ENCODE measurements at places on chromosomes 1 and 21.

DNA sequence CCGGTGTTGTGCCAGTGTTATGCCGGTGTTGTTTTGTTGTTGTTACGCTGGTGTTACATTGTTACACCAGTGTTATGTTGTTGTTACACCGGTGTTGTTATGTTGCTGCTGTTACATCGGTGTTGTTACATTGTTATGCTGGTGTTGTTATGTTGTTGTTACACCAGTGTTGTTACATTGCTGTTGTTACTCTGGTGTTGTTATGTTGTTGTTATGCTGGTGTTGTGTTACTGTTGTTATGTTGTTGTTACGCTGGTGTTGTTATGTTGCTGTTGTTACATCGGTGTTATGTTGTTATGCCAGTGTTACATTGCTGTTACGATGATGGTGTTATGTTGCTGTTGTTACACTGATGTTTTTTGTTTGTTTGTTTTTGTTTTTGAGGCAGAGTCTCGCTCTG is 24.1 kb downstream of the H6PD start:
- no peak for DNase-seq

DNA sequence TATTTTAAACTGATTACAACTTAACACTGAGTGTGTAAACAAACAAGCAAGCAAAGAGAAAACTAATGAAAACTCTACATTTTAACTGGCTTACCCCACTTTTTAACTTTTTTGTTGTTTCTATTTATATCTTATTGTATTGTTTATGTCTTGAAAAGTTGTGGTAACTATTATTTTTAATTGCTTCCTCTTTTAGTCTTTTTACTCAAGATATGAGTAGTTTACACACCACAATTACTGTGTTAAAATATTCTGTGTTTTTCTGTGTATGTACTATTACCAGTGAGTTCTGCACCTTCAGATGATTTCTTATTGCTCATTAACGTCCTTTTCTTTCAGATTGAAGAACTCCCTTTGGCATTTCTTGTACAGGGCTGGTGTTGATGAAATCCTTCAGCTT is 4.7 kb upstream of the HHAT start:
- no peak for DNase-seq

DNA sequence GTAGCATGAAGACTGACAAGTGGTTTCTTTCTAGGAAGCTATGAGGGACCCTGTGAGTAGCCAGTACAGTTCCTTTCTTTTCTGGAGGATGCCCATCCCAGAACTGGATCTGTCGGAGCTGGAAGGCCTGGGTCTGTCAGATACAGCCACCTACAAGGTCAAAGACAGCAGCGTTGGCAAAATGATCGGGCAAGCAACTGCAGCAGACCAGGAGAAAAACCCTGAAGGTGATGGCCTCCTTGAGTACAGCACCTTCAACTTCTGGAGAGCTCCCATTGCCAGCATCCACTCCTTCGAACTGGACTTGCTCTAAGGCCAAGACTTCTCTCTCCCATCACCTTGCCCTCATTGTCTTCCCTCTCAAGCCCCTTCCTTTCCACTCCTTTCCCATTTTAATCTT is 3.4 kb upstream of the GABPB2 start:
- DNase-seq, result no peak

- peak; percentile 13 for DNase-seq
Observed at GRCh38 chr1:151060007-151060656, at the start of gene MLLT11. MLLT11 (plus strand) TSS chr1:151060397; CDS start chr1:151067225, 6,828 bp downstream.

- DNase-seq, result no peak
Observed at GRCh38 chr1:10308001-10308400, 90.9 kb upstream of the PGD start.

- DNase-seq, result no peak
Observed at GRCh38 chr21:18951271-18952038, 547.9 kb upstream of the TMPRSS15 start.

DNA sequence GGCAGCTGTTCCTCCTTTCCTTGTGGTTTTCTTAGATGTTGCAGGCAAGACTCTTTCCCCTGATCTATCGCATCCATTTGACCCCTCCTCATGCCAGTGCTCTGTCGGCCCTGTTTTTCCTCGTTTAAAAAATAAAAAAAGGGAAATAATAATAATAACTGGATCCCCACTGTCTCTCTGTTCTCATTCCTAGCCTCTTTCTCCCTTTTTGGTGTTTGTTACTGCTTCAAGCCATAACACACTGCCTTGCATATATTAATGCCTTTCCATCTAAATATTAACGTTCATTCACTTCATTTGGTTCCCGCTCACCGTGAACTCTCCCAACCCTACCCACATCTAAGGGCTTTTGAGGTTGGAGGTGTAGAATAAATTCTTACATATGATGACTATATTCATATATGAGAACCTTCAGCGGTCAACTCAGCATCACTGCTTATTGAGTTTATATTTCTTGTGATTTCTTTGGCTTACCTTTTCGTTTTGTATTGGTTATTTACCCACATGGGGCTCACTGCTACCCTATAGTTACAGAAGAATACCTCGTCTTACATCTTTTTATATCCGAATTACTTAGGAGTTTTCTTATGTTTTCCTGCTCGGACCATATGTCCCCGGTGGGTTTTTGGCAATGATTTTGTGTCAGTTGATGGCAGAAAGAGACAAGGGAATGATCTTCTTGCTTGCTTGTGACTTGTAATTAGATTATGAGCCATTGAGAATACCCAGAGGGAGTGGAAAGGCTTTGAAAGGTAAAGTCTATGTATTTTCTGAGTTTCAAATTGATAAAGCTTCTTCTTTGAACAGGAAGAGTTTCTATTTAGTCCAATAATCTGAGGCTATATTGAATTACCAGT is 805 bp downstream of the ATG4C start:
- no peak for DNase-seq

GRCh38 chr1:230232371-230232771 is 165.3 kb downstream of the GALNT2 start:
- DNase-seq, result no peak

DNA sequence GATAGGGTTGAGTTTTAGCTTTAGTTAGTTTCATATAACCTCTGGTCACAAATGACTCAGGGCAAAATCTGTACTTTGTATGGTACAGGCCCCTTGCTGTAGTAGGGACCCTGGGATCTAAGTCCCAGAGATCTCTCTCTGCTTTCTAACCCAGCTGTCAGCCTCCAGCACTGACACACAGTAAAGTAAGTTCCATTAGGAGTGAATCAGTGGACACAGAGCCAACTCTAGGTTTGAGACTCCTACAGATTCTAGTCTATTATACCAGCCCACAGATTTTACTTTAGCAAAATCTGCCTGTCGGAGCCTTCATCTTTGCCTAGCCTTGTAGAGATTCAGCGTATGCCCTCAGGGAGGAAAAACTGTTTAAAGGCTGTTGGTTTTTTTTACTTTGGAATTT is 52.5 kb downstream of the ANGPTL1 start:
- DNase-seq, result no peak

- no peak for DNase-seq
Observed at GRCh38 chr1:9909234-9910046, 629 bp downstream of the CTNNBIP1 start.

DNA sequence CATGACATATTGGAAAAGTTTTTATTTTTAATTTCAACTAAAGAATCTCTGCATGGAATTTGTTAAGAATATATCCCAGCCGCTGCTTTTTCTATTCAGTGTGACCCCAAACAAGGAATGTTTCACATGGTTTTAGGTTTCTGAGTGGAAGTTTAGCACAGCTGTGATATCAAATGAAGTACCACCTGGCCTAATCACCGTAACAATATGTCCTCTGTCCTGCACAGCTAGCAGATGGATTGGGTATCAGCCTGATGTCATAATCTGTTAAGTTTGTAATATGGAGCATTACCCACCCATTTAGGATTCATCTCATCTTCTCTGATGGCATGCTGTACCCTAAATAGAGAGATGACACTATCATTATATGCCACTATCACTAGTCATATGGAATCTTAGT is 963.7 kb upstream of the ADGRL2 start:
- DNase-seq, result no peak

- DNase-seq, result peak; percentile 85
Observed at GRCh38 chr1:32337855-32338636, 2.0 kb upstream of the MARCKSL1 start.

DNA sequence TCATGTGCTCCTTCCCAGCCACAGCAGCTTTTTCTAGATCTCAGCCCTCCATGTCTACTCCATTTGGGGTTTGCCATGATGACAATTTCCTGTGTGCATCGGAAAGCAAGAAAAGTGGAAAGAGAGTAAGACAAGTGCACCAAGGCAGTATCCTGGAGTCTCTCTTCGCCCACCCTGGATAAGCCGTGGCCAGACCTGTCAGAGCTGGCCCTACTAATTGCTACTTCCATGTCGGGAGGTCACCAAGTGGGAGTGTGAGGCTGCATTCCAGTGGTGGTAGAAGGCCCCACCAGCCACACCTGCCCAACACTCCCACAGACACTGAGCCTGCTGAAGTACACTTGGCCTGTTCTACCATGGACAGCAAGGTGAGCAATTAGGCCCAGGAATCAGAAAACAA is 14.0 kb upstream of the LORICRIN start:
- DNase-seq, result no peak
